ENCODE measurements at places on chromosomes 16 and 17.

DNA sequence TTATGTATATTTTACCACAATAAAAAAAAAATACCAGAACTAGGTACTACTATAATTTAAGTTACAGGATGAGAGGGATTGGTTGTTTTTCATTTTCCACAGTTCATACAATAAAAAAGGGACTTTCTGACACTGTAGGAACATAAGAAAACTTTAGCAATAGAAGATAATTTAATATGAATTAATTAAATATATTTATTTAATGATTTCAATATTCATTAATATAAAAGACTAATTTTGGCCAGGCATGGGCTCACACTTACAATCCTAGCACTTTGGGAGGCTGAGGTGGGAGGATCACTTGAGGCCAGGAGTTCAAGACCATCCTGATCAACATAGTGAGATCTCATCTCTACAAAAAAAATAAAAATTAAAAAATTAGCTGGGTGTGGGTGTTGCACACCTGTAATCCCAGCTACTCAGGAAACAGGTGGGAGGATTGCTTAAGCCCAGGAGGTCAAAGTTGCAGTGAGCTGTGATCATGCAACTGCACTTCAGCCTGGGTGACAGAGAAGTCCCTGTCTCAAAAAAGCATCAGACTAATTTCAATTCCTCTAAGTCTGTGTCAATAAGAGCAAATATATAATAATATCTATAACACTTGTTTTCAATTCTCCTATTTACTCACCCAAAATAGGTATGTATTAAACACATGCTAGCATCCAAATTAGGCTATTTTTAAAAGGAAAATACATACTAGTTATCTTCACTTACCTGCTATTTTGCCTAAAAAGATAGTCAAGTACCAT is 79.6 kb downstream of the BRIP1 start:
- DNase-seq, result no peak

DNA sequence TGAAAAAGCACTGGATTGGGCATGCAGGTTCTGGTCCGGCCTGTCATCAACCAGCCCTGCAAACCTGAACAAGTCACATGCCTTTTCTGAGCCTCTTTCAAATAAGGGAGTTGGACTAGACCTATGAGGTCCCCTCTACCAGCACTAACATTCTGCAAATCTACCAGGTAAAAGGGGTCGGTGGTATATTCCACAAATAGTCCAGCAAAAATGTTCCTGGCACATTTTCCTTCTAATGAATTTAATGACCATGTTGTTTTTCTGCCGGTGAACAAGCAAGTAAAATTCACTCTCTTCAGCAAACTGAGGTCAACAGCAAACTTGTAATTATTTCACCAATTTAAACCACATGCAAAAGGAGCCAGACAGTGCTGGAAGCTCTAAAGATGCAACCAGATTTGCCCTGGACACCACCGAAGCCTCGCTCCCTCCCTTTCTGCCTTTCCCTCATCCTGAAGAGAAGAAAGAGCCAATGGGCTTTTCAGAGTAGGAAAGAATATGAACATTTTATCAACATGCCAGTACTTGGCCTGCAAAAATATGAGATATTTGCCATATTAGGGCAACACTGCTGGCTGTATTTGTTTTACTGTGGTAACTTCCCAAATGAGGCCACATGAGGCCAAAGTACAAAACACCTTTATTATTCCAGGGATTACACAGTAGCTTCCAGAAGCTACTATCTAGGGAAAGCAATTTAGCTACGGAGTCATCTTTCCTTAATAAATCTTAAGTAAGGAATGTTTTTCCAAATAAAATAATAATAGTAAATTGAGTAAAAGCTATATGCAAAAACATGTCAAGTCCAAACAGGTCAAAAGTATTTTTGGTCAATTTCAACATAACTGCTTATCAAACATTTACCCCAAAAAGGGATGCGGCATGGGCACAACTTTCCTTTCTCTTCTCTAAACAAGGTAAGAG is 45.0 kb downstream of the USP31 start:
- DNase-seq, result no peak

DNA sequence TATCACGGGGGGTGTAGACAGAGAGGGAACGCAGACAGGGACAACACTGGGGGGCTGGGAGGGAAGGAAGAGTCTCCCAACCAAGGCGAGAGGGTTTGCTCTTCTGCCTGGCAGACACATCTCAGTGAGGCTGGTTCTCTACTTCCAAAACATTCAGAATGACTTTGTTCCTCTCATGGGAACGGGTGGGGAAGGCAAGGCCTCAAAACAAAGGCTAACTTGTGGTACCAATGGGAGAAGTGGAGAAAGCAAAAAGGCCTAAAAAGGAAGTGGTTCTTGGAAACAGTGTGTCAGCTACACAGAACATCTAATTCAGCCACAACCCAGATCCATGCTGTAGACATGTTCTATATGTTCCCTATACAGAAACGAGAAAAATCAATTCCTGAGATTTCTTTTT is 7.5 kb downstream of the FLOT2 start:
- DNase-seq, result no peak

DNA sequence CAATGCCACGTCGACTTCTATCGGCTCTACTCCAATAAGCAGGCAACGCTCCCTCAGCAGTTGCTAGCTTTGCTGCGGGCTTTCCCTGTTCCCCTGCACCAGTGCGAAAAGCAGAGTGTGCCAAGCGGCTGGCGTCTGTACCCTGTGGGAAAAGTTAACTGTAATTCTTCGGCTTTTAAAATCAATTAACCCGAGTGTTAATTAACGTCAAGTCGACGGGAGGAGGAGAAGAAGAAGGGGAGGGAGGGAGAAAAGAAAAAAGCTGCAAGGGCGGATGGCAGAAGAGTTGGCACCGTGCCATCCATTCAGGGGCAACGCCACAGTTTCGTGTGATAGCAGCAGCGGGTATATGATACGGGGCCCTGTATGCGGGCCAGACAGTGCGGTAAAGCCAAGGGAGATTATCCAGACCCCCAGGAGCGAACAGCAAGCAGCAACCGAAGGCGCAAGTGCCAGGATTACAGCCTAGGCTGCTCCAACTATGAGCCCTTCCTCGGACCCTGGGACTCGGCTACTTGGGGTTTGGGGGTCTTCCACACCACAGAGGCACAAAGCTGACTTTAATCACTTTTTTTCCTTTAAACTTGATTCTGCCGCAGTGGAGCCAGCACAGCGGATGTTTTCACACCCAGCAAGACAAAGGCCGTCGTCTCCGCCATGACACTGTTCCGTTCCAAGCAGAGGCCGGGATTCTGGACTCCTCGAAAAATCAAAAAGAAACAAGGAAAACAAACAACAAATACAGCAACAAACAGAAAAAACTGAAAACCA is 253.8 kb upstream of the PMFBP1 start:
- no peak for DNase-seq

DNA sequence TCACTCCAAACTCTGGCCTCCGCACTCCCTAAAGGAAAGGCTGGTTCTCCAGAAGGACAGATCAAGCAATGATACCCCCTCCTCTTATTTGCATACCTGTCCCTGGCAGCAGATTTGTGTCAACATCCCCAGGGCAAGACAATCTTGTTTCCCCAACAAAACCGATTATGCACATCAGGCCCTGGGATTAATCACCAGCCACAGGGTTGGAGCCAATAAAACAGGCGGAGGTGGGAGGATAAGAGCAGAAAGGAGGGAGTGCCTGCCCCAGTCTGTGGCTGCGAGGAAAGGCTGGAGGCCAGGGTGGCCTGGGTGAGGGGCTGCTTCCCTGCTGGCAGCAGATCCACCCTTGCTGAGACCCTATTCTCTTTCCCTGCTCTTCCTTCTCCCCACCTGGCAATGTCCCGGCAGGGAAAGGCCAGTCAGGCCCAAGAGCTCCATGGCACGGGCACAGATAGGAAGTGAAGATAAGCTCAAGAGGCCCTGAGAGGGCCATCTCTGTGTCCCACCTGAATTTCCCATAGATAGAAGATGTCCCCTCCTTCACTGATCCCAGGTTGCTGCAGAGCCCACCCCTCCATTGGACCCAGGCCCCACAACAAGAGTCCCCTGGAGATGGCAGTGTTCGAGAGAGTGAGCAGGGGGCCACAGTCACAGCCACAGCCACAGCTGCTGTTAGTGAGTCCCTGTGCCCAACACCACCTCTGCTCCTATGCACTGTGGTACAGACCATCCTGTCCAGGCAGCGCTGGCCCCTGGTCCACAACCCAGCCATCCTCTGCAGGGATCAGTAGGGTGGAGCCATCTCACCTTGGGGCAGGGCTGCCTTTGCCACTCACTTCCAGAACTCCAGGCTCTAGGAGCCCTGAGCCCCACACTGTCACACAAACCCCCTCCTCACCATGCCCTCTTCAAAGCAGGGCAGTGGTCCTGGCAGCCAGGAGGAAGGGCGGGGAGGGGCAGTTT is 137.5 kb downstream of the SDK2 start:
- no peak for DNase-seq

DNA sequence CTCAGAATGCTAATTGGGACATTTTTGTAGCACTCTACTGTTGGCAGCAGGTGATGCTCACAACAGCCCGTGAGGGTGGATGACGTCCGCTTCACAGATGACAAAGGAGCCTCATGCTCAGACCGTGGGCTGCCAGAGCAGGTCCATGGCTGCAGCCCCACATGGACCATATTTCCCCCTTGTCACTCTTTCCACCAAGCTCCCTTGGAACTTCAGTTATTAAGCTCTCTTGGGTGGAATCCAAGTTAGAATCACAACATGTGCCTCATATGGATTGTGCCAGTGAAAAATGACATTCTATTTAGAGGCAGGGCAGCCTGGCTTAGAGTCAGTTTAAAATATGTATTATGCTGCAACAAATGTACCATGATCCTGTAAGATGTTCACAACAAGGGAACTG is 33.2 kb upstream of the STH start:
- DNase-seq, result no peak

DNA sequence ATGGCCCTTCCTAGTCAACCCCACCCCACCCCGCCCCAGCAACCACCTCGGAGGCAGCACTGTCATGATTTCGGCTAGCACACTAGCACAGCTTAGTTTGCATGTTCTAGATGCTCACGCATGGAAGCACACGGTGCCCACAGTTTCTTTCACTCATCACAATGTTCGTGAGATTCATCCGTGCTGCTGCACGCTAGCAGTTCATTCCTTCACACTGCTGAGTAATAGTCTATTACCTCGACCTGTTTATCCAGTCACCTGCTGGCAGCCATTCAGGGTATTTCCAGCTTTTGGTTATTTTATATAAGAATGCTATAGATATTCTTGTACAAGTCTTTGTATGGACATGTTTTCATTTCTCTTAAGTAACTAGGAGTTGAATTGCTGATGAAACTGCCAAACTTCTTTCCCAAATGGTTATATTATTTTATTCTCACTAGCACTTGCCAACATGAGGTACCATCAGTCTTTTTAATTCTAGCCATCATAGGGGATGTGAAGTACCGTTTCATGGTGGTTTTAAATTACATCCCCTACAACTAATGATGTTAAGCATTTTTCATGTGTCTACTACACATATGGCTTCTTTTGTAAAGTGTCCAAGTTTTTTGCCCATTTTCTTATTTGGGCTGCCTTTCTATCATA is 75.7 kb downstream of the CYTH1 start:
- no peak for DNase-seq

- no peak for DNase-seq
Observed at GRCh38 chr17:78896834-78897663, 6.0 kb downstream of the CEP295NL start.

DNA sequence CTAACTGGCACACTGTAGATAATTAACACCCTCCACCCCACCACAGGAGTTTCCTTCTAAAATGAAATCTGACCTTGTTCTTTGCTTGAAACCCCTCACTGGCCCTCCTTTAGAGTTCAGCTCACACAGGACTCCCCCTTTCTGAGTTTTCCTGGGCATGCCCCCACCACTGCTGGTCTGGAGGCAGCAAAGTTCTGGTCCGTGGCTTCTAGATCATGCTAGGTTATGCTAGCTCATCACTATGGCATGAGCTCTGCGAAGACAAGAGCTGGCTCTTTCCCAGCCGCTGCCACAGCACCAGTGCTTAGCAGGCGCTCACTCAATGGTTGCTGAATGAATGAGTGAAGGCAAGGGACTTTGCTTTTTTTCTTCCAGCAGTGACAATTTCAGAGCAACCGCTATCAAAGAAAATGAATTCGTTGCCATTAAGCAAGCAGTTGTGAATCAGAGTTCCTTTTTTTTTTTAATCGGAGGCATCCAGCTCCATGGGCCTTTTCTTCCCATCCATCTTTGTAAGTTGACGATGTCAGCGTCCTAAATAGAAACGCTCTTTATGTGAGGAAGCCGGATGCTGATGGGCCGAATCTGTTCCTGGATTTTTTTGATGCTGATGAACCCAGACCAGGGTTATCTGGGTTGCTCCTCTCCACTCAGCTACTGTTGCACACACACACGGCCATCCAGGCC is 80.8 kb upstream of the NOL11 start:
- DNase-seq, result no peak

DNA sequence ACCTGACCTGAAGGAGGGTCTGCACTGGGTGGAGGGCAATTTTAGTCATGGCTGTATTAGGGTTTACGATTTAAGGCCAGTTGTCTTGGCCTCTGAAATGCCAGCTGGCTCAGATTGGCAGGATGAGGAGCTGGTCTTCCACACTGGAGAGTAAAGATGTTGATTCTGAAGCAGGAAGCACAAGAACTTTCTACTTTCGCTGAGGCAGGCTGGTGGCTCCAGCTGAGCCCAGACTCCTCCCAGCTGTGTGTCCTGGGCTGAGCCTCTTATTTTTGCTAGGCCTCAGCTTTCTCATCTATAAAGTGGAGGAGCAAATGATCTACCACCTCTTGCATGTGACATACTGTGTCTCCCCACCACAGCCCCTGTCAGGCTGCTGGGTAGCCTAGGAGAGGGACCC is 74.4 kb downstream of the MRM1 start:
- no peak for DNase-seq

DNA sequence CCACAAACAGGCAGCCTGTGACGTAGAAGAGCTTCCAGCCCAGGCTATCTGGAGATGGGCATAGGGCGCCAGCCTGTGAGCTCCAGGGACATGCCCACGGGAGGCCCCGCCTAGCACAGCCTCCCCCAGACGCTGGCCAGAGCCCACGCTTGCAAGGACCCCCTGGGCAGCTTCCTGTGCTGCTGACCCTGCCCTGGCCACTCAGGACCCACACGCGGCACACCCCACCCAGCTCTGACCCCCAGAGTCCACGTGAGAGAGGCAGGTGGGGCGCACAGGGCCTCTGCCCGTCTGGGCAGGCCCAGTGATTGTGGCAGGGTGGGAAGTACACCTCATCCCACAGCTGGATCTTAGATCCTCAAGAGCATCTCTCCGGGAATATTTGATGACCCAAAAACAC is 3.9 kb downstream of the CYBC1 start:
- no peak for DNase-seq

- no peak for DNase-seq
Observed at GRCh38 chr17:40327244-40327729, 18.3 kb downstream of the RARA start.

DNA sequence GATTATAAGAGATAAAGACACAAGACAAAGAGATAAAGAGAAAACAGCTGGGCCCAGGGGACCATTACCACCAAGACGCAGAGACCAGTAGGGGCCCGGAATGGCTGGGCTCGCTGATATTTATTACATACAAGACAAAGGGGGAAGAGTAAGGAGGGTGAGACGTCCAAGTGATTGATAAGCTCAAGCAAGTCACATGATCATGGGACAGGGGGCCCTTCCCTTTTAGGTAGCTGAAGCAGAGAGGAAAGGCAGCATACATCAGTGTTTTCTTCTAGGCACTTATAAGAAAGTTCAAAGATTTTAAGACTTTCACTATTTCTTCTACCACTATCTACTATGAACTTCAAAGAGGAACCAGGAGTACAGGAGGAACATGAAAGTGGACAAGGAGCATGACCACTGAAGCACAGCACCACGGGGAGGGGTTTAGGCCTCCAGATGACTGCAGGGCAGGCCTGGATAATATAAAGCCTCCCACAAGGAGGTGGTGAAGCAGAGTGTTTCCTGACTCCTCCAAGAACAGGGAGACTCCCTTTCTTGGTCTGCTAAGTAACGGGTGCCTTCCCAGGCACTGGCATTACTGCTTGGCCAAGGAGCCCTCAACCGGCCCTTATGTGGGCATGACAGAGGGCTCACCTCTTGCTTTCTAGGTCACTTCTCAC is 63.9 kb upstream of the ARL4D start:
- DNase-seq, result no peak

Data from mesenchymal stem cell (in vitro differentiated cells and primary cell).